T-helper 2 cell treated with Interferon-gamma antibody and Interleukin-4, amounts not matched to agents 5 μg/mL and 100 μg/mL, for 36 hours (primary cell): ENCODE measurements at places on chromosomes 2 and 18.
A peak's percentile ranks its signal among the peaks of the same experiment; 100 is the strongest.

- no peak for DNase-seq
These were observed 328.5 kb downstream of the AGPS start for GRCh38 chr2:177721087-177721486.

GRCh38 chr2:44200011-44200410, 31.3 kb downstream of the PPM1B start:
- no peak for DNase-seq

GRCh38 chr2:85112906-85113625, 20.1 kb upstream of the TCF7L1 start:
- no peak for DNase-seq

GRCh38 chr18:8989855-8990254, 112.6 kb upstream of the NDUFV2 start:
- DNase-seq: no peak

DNA sequence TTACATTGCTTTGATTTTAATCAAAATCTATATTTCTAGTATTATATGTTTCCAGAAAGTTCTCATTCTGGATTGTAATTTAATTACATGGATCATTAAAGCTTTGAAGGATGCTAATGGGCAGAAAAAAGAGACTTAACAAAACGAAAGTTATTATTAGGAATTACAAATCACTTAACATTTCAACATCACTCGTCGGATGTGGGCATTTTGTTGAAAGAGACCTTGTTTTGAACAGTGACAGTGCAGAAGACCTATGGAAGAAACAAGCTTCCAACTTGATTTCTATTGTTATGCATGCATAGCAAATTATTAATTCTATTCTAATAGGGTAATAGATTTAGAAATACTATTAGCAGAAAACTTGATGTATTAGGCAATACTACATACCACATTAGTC, 31.4 kb upstream of the DARS1 start:
- no peak for DNase-seq

DNA sequence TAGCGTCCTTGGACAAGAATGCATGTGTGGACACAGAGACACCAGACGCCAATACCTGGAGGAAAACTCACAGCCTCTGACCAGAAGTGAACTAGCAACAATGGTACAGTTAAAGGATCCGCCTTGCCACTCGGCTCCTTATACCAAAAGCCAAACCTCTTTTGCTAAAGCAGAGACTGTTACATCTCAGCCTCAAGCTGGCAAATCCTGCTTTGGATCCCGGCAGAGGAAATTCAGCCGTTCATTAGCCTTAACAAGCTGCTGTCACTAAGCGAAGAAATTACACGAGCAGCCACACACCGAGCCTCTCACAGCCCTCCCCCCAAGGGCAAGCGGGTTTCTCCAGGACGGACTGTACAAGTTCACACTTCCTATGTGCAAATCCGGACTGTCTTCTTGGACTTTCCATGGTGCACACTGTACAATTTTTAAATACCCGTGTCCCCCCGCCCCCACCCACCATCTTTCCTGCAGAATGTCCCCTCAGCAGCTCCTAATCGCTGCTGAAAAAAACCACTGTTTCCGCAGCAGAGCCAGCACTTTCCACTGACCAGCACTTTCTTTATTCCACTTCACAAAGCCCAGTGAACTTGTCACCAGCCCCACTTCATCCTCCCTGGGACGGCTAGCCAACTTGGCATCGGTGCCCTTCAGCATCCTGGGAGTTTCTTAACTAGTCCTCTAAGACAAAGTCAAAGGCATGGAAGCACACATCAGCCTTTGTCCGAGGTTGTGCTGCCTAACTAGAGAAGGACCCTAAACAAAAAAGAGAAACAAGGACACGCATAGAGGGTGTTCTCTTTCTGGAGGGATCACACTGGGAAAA, 1.5 kb downstream of the KLF7 start:
- peak; percentile 25 for DNase-seq

DNA sequence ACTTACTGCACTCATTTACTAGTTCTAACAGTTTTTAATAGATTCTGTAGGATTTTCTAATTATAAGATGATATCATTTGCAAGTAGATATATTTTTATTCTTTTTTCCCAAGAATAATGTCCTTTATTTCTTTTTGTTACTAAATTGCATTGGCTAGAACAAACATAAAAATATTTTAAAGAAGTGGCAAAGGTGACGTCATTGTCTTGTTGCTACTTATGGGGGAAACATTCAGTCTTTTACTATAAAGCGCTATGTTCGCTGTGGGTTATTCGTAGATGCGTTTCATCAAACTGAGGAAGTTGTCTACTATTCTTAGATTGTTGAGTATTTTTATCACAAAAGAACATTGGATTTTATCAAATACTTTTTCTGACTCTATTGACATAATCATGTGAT, 765.2 kb upstream of the POU3F3 start:
- no peak for DNase-seq

GRCh38 chr2:95342556-95343320, 45.6 kb downstream of the KCNIP3 start:
- DNase-seq: no peak

- no peak for DNase-seq
These were observed 139.4 kb upstream of the HAAO start for GRCh38 chr2:42931818-42932195.
